Bladder microvascular endothelial cell (primary cell): ENCODE measurements at places on chromosomes 5 and 9. TPM values are rescaled to one million over a fixed set of nuclear protein-coding genes. Genes with fewer than 3 reads are reported as not detected.

The PCDHAC1 gene
- total RNA-seq: 0.06 TPM in 1 of 2 replicates, not detected in the other

The TRIM23 gene
- total RNA-seq: 17.6 and 27.8 TPM in 2 replicates

The CCNO gene
- 0.06 and 0.16 TPM in 2 replicates for total RNA-seq

The FRMPD1 gene
- not detected in 2 replicates for total RNA-seq

The TAF11L10 gene
- not detected in 2 replicates for total RNA-seq

The ENC1 gene
- total RNA-seq: 25.7 and 32.2 TPM in 2 replicates

The PIK3R1 gene
- total RNA-seq: 12.3 and 37.9 TPM in 2 replicates

The IL13 gene
- not detected in 2 replicates for total RNA-seq
